Common myeloid progenitor, CD34-positive (primary cell): ENCODE measurements at places on chromosomes 7 and 10.

- no peak for DNase-seq
These were observed 48.3 kb upstream of the CDC14C start for GRCh38 chr7:48876087-48876486.

DNA sequence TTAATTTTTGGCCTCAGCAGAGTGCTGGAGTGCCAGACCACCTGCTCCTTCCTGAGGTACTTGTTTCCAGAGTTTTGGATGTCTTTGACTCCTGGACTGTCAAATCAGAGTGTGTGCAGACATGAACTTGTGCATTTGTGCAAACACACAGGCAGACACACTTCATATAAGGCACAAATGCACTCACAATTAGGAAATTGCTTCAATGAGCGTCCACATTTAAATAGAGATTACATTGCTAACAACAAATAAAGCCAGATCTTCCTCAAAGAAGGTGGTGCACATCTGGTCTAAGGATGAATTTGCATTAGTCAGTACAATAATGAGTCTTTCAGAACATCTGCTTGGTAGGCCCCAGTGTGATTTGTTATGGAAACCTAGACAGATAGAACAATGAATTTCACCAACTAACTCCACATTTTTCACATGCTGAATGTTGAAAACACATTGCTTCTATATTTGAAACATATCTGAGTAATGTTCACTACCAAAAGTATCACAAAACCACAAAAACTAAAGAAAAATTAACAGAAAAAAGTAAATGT is 266.7 kb upstream of the INHBA start:
- no peak for DNase-seq

GRCh38 chr7:40717242-40717641 is 582.4 kb downstream of the SUGCT start:
- DNase-seq: no peak

- DNase-seq: no peak
These were observed at the start of gene CCL26 for GRCh38 chr7:75772081-75773077. Gene CCL26 (minus strand): TSS chr7:75772211. CDS start chr7:75772176, 35 bp downstream.

GRCh38 chr10:86363184-86363832 is 3.3 kb downstream of the GRID1 start:
- no peak for DNase-seq

DNA sequence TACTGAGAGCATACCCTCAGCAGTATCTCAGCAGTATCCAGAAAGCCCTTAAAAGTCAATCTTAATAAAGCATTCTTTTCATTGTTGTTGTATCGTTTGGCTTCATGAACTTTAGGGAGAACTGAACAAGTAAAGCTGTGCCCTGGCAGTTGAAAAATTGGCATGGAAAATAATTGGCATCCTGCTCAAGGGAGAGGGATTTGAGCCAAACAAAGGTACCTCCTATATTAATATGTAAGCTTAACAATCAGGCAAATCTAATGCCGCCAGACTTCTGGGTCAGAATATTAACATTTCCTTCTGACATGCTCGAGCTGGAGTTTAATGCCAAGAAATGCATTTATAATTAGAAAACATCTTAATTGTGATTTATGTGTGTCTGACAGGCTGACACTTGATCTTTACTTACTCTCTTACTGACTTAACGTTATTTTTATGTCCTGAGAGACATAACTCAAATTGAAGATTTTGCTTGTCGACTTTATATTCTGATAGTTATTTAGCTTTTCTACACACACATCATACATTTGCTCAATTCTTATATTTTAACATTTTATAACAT is 42.1 kb upstream of the PCDH15 start:
- no peak for DNase-seq

DNA sequence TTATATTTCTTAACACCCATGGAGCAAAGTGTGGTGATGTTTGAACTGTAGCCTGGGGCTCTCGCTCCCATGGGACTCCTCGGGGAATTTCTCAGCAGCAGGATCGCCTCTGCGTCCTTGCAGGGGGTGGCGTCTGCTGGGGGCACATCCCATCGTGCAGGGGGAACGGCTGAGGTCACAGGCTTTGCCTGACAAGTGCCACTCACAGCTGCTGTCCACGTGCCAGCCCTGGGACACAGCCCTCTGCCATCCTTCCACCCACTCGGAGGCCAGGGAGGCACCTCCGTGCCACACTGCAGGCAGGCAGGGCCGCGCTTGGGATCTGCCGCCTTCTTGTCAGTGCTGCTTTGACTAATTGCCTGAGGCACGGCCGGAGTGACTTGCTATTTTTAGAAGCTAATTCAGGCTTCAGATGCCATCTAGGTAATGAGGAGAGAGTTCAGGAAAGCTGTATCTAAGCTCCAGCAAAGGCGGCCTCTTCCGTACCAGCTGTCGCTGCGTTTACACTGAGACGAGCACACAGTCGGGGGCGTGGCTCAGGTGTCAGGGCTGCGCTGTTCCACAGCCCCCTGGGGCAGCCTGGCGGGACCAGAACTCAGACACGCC is 45.7 kb downstream of the PITRM1 start:
- DNase-seq: no peak

DNA sequence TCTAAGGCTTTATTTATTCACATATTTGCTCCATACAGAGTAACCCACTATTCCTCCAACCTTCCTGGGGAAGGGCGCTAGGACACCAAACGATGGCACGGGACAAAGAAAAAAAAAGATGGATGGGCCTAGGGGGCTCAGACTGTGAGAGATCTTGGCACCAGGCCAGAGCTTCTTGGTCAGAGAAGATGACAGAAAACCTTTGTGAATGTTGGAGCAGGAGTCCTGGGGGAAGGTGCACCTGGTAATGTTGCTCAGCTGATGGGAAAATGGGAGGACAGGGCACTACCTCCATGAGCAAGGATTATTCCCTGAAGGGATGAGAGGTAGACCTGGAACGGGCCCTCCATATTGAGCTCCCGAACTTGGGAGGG is 1.4 kb upstream of the SH3PXD2A start:
- DNase-seq: no peak

DNA sequence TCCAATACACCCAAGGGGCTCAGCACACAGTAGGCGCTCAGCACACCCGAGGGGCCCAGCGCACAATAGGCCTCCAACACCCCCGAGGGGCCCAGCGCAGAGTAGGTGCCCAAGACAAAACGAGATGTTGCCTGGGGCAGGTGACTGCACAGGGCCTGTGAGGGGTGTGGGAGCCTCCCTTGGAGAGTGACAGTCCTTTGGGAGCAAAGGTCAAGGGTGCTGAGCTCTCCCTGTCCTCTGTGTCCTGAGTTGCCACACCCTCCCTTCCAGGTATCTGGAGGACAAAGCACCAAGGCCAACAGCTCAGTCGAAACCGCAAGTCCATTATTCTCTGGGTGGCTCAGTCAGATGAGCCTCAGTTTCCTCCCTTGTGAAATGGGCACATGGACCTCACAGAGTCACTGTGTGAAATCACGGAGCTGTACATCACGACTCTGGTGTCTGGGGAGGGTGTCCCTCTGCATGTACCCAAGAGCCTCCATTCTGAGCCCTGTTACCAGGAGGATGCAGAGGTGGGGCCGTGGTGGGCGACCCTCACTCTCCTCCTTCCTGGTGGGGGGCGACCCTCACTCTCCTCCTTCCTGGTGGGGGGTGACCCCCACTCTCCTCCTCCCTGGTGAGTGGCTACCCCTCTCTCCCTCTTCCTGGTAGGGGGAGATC is 81.3 kb downstream of the FOXL3 start:
- no peak for DNase-seq

- no peak for DNase-seq
These were observed 536.6 kb downstream of the HTR7 start for GRCh38 chr10:90321132-90321816.
